CD4-positive, alpha-beta T cell treated with Interleukin-6 at 100 ng/mL for 8 hours (primary cell): ENCODE measurements at places on chromosomes 5 and 9.
A peak's percentile ranks its signal among the peaks of the same experiment; 100 is the strongest.

GRCh38 chr5:3365501-3366215 is 230.0 kb upstream of the IRX1 start:
- no peak for DNase-seq

GRCh38 chr5:79236362-79236969 is 535 bp downstream of the JMY start:
- DNase-seq: peak; percentile 6

DNA sequence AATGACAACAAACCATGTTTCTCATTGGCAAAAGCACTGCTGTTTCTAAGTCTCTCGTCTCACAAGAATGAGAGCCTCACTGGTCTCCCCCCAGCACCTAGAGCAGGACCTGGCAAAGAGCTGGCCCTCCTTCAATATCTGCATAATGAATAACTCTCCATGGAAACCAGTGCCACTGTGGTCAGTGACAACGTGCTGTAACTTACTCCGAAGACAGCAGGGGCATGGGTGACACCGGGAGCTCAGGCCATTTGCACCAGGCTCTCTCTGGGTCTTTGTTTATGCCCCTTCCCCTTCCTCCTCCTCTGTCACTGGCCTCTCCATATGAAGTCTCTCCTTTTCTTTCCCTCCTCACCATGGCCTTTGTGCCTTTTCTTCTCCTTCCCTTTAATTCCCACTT is 33.3 kb downstream of the TAS2R1 start:
- DNase-seq: no peak

DNA sequence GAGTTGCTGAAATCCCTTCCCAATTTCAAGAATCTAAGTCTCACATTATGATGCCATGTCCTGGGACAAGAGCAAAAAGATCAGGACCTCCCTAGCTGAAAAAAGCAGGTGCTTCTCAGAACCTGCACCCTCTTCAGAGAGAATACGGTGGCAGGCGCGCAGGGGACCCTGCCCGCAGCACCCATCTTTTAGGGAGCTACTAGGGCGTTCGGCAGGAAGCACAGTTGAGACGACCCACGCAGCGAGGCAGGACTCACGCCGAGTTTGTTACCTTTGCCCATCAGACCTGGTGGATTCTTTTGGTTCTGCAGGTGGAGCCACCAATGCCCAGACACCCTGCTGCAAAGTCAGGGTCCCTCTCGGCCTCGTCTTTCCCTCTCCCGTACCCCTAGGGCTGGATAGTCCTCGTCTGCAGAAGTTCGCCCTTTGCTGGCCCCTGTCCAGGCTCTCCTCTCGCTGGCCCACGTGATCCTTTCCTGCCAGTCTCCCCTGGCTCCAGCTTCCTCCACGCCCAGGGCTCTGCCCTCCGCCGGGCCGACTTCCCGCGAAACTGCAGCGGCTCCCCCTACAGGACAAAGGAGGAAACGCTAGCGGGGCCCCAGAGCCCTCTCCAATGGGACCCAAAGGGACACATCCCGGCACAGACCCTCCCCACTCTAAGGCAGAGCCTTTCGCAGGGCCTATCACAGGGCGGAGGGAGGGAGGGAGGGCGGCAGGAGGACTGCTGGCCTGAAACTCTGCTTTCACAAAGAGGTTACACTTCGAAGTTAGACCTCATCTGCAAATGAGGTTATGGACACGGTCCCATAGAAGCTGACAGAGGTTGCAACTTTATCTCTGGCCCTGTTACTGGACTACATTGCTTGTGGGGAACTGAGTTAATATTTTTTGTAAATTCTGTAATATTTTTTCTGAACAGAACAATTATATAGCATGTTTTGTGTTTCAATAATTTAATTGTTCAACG is 28.8 kb downstream of the TMEM174 start:
- peak; percentile 60 for DNase-seq

DNA sequence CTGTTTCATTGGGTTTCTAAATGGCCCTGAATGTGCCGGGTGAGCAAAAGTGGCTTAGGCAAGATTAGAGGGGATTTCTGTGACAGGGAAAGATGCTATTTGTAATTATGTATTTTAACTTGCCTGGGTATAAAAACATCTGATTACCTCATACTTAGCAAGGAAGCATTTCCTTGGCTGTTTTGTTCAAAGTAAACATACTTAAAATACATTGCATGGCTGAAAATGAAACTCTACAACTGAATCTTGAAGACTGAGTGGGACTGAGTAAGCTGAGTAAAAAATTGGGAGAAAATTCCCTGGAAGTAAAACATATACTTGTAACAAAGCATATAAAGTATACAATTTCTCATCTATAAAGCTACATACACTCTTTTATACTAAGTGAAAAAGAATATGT is 197.5 kb downstream of the IRX1 start:
- no peak for DNase-seq

DNA sequence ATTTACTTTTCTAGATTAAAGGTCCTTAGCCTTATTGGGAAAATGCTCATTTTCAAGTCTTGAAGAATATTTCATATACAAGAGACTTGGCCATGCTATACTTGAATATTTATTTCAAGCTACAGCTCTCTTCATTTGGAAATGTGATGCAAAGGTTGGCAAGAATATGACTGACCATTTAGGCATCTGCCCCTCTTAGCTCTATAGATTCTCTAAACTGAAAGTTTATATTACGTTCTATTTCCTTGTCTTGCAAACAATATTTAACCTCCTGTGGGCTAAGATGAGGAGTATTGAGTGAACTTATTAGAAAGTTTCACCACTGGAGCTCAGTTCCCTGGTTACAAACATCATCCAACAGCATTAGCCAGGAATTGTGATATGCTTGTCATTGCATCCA is 593.1 kb downstream of the MAT2B start:
- no peak for DNase-seq

DNA sequence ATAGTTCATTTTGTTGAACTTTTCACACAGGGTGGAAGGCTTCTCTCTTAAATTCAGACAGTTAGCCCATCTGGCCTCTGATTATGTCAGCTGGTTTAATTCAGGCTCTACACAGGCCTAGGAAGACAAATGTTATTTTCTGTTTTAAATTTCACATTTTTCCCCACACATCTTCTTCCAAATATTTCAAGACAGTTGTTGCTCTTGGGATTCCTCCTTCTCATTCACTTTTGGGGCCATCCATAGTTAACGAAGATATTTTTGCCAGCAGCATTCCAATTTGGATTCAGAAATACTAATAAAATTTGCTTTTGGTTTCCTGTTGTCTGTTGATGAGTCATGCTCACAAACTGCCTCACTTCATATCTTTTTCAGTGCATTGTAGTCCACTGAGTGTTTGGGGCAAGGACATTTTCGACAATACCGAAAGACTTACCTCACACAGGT is 475.4 kb downstream of the DMAC1 start:
- no peak for DNase-seq

DNA sequence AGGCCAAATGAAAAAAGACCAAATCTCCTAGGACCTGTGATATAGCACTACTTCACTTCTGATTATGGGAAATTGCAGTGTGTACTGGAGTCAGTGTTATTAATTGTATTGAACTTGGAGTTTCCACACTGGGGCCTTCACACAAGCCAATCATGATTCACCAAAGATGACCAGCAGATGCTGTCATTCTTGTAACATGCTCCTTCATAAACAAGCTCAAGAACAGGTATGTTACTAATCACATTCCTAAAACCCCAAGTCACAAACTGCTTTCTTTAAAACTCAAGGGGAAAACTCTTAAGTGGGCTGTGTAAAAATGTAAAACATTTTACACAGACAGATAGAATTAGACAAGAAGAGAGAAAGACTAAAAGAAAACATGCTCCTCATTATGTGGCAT is 5.6 kb downstream of the KLHL3 start:
- DNase-seq: no peak

DNA sequence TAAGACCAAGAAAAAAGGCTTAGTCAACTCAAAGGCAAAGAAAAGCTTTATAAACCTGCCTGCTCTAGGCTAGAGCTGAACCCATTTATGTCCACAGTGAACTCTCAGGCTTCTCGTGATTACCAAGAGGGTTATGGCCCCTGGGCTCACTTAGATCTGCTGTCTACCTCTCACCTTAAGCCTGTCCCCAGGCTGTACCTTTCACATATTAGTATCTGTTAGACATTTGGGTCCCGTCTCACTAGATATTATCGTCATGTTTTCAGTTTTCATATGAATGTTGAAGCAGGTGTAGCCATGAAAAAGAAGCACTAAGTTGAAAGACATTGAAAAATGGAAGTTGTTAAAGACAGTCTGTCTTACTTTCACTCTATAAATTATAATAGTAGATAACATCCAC is 75.2 kb upstream of the COX7C start:
- DNase-seq: no peak

GRCh38 chr9:35882263-35882848 is 12.2 kb upstream of the OR13J1 start:
- peak; percentile 74 for DNase-seq

GRCh38 chr9:130936285-130937117 is 2.5 kb downstream of the FIBCD1 start:
- DNase-seq: no peak

GRCh38 chr9:75648034-75648433 is 242.4 kb upstream of the PCSK5 start:
- no peak for DNase-seq

GRCh38 chr9:79868567-79869189 is 296.9 kb downstream of the TLE4 start:
- no peak for DNase-seq

- DNase-seq: no peak
Observed at GRCh38 chr5:35308421-35308820, 78.1 kb upstream of the PRLR start.

- DNase-seq: no peak
Observed at GRCh38 chr5:14386884-14387624, 194.5 kb upstream of the OTULINL start.

GRCh38 chr9:79193001-79193400 is 378.8 kb upstream of the TLE4 start:
- no peak for DNase-seq

GRCh38 chr5:86029308-86029707 is 588.4 kb upstream of the COX7C start:
- no peak for DNase-seq

DNA sequence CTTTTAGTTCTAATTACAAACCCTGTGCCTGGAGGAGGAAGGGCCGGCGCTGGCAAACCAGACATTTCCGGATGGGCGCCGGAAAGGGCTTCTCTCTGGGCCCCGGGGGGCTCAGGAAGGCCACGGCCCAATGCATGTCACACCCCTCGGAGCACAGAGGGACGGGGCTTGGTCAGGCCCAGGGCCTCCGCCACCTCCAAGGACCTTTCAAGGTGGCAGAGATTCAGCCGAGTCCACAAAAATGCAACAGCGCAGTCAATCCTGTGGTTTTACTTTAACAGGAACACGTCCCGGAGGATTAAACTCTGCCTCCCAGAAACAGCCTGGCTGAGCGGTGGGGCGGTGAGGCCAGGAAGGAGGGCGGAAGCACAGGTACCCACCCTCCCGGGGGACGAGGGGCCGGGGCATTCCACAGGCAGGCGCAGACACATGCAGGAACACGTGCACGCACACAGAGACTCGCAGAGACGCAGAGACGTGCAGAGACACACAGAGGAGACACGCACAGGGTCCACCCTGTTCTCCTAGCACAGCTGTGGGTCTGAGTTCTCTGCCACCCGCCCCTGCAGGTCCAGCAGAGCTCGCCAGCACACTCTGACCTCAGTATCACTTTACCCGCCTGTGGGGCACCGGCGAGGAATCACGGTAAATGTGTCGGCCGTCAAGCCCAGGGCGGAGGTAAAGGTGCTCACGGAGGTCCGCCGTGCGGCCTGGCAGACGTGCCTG is 23.0 kb downstream of the SLC9A3 start:
- no peak for DNase-seq

DNA sequence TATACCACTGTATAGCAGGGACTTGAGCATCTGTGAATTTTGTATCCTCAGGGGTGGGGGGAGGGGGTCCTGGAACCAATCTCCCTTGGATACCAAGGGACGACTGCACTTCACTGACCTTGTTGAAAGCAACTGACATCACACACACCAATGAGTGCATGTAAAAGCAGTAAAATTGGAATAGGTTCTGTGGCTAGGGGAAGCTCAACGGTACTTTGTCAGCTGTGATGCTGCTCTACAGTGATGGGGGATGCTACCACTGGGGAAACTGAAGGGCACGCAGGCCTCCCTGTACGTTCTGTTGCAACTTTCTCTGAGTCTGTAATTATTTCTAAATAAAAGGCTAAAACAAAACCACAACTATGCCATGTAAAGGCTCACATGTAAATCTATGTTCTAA is 47.0 kb upstream of the RETREG1 start:
- no peak for DNase-seq

- DNase-seq: no peak
Observed at GRCh38 chr9:14281136-14281795, 32.7 kb downstream of the NFIB start.

DNA sequence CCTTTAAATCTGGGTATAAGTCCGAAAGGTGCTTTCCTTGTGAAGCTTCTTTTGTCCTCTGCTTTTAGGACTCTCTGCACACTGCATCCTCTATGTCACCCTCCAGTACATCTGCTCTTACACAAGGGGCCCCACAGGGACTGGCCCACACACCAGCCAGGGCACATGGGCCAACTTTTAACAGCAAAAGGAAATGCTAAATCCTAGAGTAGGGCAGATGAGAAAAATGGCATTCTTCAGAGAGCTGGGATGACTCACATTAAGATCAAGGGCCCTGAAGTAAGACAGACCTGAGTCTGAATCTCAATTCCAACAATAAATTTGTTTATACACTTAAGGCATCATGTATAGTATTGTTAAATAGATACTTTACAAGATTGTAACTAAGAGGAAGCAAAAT is 40.3 kb upstream of the CDKN2B start:
- DNase-seq: no peak

GRCh38 chr5:88145611-88146467 is 122.8 kb downstream of the TMEM161B start:
- DNase-seq: no peak

- DNase-seq: no peak
Observed at GRCh38 chr5:39267186-39267585, 47.8 kb upstream of the FYB1 start.

DNA sequence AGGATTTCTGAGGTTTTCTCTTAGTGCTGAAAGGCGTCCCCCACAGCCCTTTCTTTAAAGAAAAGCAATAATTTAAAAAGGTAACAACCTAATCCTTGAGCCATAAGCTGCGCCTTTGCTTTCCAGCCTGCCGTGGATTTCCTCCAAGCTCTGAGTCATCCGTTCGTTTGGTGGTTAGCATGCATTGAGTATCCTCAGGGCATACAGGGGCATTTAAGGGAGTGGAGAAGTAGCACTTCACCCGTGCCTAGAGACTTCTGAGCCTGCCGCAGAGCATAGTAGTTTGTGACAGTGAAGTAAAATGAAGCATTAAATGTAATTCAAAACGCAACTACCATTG is 892 bp upstream of the TNC start:
- no peak for DNase-seq

DNA sequence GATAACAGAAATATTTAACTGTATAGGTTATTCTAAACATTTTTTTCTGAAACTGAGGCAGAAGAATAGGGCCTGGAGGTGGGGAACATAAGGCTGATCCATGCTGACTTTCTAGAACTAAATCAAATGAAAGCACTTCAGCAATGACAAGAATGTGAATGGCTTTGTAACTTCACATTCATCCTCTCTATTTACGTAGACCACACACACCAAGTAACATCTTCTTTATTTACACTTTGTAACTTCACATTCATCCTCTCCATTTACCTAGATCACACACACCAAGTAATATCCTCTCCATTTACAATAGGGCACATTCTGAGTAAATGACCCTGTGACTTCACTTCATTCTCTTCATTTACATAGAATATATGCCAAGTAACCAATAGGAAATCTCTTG is 251.8 kb upstream of the CDH9 start:
- DNase-seq: no peak

- DNase-seq: no peak
Observed at GRCh38 chr5:2441495-2442180, 309.8 kb downstream of the IRX2 start.

GRCh38 chr5:33338336-33339110 is 102.2 kb upstream of the TARS1 start:
- no peak for DNase-seq
